H54 (cell line): ENCODE measurements at places on chromosomes 3 and 15.

DNA sequence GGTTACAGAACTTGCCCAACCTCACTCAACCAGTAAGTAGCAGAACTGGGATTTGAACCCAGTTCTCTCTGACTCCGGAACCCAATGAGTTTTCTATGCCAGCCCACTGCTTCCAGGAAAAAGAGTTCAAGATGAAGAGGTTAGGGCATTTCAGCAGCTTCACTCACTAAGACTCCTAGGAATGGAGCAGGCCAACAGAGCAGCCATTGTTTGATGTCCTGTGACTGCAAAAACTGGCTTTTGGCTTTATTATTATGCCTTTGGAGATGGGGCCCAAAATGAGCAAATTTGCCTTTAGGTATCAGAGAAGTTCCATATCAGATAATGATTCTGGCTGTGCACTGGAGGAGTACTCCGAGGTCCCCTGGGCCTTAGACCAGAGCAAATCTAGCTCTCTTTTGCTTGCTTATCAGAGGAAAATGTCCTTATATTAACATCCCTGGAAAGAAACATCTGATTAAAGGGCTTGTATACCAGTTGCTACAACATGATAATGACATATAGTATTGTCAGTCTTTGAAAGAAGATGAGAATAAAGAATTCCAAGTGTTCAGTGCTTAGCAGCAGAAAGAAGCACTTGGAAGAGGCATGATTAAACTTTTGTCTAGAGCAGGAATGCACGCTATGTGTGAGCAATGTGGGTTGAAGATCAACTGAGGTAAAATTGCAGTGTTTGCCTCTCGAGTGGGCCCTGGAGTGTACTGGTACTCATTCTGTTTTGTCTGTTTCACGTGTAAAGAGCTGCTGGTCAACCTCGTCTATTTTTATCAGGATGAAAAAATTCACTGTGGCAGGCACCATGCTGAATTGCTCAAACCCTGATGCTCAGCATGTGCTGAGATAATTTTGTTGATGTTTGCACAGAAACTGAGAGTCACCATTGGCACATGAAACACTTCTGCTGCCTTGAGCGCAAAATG, 21.8 kb upstream of the KLHL24 start:
- DNase-seq, result no peak

DNA sequence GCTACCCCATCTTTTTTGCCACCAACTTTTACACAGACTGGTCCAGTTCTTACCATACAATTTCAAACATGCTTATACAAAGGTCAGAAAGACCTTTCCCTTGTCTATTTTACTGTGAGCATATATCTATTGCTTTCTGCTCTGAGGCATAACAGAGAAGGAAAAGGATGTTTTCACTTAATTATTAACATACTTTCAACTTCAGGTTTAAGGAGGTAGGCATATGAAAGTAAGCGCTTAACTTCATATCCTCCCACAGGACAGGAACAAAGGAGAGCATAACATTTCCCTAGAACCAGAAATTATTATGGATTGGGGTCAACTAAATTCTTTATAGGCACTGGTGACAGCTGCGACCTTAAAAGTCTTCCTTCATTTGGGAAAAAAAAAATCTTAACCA, 1.1 kb downstream of the MYEF2 start:
- DNase-seq, result no peak

- no peak for DNase-seq
These were observed 122.5 kb upstream of the SPRED1 start for GRCh38 chr15:38130205-38130567.

DNA sequence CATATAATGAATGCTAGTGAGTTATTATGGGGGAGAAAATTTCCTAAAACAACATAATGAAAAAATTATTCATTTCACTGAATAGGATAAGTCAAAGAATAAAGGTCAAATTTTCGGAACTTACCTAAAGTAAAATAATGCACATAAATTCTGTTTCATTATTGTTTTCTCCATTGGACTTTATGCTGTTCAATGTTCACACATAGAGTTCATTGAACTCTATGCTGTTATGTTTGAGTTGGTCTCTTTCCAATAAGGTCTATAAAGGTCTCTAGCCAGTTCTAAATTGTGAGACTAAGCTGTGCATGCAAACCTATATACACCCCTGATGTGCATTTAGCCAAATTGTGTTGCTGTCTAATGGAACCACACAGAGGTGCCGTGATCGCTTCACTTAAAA, 28.5 kb upstream of the STT3B start:
- DNase-seq, result no peak

- no peak for DNase-seq
These were observed 4.8 kb downstream of the ARF4 start for GRCh38 chr3:57592306-57592705.

- DNase-seq, result no peak
These were observed 641.5 kb downstream of the PLOD2 start for GRCh38 chr3:145519398-145520047.

DNA sequence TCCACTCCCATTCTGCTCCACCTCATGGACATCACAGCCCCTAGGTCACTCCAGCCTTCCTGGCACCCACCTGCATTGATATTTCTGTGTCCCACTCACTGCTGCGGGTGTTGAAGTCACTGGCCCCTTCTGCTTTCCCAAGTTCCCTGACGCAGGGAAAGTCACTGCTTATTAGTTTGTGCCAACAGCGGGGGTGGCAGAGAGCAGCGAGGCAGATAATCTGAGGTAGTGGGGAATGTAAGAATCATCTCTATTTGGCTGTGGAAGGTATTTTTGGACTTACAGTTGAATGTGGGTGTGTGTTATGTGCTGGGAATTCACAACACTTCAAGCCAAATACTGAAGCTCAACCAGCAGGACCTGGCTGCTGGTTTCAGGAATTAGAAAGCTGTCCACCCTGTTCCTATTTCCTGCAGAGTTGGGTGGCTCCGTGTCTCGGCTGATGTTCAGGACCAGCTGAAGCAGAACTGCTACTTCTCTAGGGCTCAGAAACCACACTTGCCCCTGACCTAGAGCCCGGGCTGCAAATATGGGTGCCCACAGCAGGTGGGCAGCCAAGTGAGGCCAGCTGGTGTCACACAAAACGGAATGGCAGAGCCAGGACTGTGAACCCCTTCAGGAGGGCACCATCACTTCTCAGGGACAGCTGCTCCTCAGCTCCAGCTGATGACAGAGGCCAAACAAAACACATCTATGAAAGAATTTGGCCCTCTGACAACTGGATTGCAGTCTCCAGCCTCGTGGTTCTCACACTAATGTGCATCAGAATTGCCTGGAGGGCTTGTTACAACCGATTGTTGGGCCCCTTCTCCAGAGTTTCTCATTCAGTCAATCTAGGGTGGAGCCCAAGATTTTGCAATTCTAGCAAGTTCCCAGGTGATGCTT, 57.7 kb downstream of the SEMA5B start:
- no peak for DNase-seq

- DNase-seq, result no peak
These were observed 79.1 kb downstream of the TOP2B start for GRCh38 chr3:25585361-25586166.

DNA sequence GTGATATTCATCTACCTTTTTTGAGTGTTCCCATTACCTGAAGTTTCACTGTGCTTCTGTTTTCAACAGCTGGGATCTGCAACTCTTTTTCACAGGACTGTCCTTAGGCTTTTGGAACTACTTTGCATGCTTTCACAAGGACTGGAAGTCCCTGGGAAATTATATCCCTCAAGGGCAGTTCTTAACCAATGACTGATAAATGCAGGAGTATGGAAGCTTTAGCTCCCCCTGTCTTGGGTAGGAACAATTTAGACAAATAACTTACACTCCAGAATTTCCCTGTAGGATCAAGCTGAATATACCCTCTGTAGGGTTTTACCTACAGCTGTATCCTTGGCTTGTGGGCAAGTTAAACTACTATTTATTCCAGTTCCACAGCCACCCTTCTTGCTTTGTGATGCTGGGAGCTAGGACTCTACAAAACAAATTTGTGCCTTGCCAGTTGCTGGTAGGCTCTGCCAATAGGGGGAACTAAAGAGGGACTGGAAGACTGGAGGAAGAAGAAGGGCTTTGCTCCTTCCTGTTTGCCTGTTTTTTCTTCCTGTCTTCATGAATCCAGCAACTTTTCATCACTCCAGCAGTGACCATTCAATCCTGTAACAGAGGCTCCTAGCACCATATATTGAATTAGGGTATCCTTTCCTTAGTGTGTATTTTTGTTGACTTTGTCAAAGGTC, 6.8 kb upstream of the ZNF280D start:
- DNase-seq, result no peak

- DNase-seq, result no peak
These were observed 349.3 kb upstream of the NR2F2 start for GRCh38 chr15:95981209-95981608.

- DNase-seq, result peak; percentile 86
These were observed at the start of gene MPI for GRCh38 chr15:74889883-74890664. TSS of gene MPI (plus strand) at chr15:74890042. CDS start at chr15:74890074, 32 bp downstream.

GRCh38 chr3:191379446-191379845, 49.1 kb upstream of the UTS2B start:
- DNase-seq, result no peak

- DNase-seq, result no peak
These were observed 158.6 kb downstream of the ADAM10 start for GRCh38 chr15:58590926-58591325.

DNA sequence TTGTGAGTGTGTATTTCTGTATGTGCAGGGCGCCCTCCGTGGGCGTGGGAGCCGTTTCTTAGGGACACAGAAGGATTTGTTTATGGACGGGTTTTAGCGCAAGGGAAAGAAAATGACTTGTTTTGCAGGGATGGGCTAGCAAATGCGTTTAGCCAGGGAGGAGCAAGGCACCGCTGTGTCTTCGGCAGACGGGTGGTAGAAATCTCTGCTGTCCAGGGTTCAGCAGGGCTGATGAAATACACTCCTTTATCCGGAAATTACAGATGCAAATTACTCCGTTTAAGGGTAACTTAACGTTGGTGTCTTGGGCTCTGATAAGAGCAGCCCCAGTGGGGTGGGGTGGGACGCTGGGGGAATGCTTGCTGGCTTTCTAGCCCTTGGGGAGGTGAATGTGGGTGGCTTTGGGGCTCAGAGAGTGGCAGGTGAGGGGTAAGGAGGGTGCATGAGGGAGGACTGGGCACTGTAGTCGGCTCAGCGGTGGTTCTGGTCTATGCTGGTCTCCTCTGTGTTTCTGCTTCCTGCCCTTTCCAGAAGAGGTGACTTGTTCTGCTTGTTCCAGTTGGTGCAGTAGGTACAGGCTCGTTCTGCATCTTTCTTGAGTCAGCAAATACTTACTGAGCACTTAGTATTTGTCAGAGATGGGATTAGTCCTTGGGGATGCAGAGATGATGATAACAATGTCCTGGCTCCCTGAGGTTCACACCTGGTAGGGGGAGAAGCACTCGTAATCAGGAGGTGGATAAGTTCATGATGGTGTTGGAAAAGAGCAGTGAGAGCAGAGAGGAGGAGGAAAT, 954 bp downstream of the SV2B start:
- DNase-seq, result no peak

DNA sequence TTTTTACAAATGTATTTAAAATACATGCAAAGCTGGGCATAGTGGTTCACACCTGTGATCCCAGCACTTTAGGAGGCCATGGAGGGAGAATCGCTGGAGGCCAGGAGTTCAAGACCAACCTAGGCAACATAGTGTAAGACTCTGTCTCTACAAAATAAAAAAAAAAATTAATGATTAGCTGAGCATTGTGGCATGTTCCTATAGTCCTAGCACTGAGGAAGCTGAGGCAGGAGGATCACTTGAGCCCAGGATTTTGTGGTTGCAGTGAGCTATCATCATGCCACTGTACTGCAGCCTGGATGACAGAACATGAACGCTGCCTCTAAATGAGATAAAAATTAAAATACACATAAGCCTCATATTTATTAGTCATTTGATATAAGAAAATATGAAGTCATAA, 142.8 kb downstream of the TCF12 start:
- DNase-seq, result no peak

- no peak for DNase-seq
These were observed 82.4 kb downstream of the RTP4 start for GRCh38 chr3:187450431-187451190.

DNA sequence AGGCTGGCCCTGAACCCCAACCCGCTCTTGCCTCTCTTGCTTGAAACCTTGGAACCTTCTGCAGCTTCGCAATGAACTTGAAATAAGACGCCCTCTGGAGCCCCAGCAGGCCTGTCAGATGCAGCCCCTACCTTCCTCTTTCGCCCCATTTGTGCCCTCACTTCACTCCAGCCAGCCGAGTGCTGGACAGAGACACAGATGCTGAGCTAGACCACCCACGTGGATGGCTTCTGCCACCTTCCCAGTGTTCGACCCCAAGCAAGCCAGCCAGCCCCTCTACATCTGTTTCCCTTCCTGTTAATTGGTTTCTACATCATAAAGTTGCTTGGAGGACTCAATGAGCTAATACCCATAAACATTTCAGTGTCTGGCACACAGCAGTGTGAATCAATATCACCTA, 23.8 kb upstream of the SNRPA1 start:
- no peak for DNase-seq

DNA sequence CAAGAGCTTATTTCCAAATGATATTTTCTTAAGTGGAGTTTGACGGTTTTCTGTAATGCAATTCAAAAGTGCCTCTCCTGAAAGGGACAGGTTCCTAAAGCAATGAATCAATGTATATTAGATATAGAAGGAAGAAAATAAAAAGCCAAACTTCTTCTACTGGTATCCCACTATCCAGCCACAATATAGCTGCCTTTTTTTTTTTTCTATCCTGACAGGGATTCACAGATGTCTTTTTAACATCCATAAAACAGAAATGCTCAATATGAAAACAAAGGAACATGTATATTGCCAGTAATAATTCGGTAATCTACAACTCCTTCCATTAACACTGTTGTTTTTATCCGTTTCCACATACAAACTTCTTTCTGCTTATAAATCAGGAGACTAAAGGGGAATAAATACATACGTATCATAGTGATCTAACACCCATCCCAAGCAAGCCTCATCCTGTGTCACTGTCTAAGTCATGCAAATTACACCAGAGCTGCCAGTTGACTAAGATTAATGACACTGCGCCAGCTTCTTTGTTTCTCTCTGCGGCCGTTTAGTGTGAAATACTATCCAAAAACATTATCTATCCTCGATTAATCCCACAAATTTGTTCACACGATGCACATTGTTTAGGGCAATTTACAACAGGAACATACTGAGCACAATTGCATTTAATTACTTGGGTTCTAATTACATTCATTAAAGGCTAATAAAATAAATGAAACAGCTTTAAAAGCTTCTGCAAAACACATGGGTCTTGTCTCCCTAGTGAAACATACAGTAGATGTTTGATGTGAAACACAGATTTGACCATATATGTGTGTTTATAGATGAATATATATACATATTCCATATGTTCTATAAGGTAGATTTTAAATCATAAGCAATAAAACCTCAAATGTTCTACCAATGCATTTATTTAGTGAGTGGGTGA, 51.9 kb upstream of the CDIN1 start:
- no peak for DNase-seq

GRCh38 chr3:107208796-107209195, 168.4 kb upstream of the CCDC54 start:
- DNase-seq, result no peak

GRCh38 chr15:74642734-74643664, 27.4 kb downstream of the CLK3 start:
- no peak for DNase-seq

DNA sequence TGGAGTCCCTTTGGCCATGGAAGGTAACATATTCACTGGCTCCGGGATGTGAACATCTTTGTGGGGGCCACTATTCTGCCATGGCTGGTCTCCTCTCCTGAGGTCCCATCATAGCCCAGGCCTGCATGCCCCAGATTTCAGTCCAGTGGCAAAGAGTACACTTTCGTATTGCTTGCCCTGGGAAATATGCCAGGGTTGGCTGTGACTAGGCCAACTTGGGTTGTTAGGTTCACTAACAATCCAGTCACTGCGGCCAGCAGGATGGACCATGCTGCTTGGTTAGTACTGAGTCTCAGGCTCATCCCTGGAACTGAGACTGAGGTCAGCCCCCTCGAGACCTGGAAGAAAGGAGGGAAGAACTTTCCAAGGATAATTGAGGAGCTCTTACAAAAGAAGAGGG, 9.8 kb upstream of the EEFSEC start:
- DNase-seq, result no peak
